ENCODE measurements at places on chromosomes 7 and 10.

- no peak for DNase-seq
These were observed 230.2 kb upstream of the AKR1E2 start for GRCh38 chr10:4595719-4596319.

- no peak for DNase-seq
These were observed 86.0 kb upstream of the RET start for GRCh38 chr10:42990721-42991441.

GRCh38 chr10:100995181-100995580 lies 4.4 kb upstream of the LZTS2 start:
- DNase-seq, result no peak

DNA sequence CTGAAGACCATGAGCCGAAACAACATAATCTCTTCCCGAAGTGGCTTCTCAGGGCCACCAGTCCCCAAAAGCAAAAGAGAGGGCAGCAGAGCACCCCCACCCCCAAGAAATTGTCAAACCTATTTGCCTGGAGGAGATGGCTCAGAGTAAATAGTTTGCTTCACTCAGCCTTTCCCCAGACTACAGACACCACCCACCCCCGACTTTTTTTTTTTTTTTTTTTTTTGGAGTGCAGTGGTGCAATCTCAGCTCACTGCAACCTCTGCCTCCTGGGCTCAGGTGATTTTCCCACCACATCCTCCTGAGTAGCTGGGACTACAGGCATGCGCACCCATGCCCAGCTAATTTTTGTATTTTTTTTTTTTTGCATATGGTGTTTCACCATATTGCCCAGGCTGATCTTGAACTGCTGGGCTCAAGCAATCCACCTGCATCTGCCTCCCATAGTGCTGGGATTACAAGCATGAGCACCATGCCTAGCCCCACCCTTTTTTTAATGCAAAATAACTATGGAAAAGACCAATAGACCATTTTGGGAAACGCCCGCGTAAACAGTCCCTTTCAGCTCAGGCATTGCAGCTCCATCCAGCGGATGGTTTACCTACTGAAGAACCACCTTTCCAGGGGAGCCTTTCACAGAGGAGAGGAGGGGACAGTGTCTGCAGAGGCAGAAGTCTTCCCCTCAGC lies 9.7 kb downstream of the ZMIZ1 start:
- DNase-seq, result no peak

- DNase-seq, result no peak
These were observed 102.4 kb upstream of the KLF6 start for GRCh38 chr10:3887404-3887803.

GRCh38 chr7:16397501-16398145 lies 23.7 kb downstream of the CRPPA start:
- DNase-seq, result no peak

- DNase-seq, result no peak
These were observed 118.3 kb downstream of the CCDC71L start for GRCh38 chr7:106542550-106543220.
